ENCODE measurements at places on chromosomes 12 and 14.

DNA sequence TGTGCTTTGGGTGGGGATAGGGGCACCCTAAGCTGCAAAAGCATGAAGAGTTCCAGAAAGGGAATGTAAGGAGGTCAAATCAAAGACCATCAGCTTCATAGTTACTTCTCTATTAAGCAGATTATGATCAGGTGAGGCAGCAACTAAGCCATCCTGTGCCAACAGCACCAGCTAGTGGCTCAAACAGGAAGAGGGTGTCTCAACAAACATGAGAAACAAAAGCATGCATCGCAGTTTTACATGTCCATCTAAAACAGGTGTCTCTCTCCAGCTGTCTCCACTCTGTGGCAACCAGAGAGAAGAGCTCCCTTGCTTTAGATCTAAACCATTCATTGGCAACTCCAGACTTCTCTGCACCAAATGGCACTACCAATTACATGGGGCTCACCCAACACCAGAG lies 52.9 kb downstream of the ACTN1 start:
- DNase-seq = no peak

GRCh38 chr12:122813310-122813713 lies 21.9 kb upstream of the HIP1R start:
- DNase-seq = no peak

DNA sequence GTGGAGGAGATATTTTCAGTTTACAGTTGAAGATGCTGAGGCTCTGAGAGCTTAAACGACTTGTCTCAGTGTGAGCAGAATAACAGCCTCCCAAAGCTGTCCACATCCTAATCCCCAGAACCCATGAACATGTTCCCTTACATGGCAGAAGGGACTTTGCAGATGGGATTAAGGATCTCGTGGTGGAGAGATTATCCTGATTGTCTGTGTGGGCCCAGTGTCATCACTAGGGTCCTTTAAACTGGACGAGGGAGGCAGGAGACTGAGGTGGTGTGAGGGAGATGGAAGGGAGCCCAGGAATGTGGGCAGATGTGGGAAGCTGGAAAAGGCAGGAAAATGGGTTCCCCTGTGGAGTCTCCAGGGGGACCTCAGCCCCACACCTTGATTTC lies 9.6 kb upstream of the KRT80 start:
- DNase-seq = no peak

DNA sequence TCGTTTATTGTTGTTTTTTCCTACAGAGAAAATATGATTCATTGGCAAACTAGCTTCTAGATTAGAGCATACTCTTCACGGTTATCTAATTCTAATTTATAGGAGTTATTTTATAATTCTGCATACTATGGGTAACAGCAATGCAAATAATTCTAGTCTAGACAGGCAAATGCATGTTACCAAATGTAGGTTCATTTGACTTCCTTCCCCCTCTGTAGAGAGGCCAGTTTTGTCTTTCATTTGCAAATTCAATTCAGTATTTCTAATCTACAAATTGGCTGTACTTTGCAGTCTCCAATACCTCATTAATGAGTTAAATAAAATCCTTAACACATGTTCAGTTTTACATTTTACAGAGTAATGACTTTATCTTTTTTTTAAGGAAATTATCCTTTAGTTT lies 4.2 kb downstream of the LGMN start:
- DNase-seq = no peak

GRCh38 chr12:105922670-105923102 lies 216.1 kb downstream of the NUAK1 start:
- no peak for DNase-seq

Data from stimulated activated CD4-positive, alpha-beta T cell treated with anti-CD3 and anti-CD28 coated beads, Interleukin-4, amount 100 ng/mL, for 24 hours (primary cell).